ENCODE measurements at places on chromosomes 12 and 14.
A peak's percentile ranks its signal among the peaks of the same experiment; 100 is the strongest.

DNA sequence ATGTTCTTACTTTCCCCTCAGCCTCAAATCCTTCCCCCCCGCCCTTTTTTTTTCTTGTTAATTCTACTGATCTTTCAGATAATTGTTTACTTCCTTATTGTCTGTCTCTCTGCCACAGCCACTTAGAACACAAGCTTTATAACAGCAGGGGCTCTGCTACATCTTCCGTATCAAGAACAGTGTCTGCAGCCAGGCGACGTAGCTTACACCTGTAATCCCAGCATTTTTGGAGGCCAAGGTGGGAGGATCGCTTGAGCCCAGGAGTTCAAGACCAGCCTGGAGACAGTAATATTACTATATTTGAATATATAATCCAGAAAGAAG is 5.4 kb downstream of the SOS2 start:
- DNase-seq = no peak

GRCh38 chr12:118436002-118436730 is 59.8 kb downstream of the SUDS3 start:
- no peak for DNase-seq

- DNase-seq = peak; percentile 75
Observed at GRCh38 chr14:104677512-104678332, 11.7 kb upstream of the INF2 start.

- no peak for DNase-seq
Observed at GRCh38 chr12:122849352-122850047, 14.2 kb downstream of the HIP1R start.

- no peak for DNase-seq
Observed at GRCh38 chr14:51014086-51014485, 69.8 kb upstream of the PYGL start.

DNA sequence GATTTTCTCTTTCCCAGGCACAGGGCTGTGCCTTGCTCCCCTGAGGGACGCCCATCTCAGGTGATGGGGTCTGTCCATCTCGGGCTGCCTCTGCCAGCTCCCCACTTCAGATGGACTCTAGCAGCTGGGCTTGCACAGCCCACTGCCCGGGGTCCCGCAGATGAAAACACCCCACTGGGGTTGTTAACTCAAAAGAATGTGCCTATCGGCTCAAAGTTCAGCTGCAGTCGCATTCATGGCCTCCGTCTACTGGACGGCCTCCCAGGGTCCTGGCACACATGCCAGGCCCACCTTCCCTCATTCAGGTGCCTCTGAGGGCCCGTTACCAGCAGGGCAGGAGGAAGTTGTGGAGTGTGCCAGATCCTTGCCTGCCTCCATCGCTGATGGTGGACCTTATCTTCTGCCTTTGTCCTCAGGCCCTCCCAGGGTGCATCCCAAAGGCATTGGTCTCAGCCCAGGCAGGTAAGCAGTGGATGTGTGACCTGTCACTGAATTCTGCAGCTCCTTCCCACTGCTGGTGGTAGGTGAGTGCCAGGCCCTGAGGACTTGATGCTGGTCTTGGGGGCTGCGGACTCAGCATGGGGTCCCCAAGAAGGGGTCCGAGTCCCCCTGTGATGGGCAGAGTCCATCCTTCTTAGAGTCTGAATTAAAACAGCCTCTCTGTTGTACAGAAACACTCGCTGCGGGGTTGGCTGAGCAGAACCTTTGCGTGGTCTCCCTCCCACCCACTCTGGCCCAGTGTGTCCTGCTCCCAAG is 324.6 kb upstream of the DIO3 start:
- no peak for DNase-seq

DNA sequence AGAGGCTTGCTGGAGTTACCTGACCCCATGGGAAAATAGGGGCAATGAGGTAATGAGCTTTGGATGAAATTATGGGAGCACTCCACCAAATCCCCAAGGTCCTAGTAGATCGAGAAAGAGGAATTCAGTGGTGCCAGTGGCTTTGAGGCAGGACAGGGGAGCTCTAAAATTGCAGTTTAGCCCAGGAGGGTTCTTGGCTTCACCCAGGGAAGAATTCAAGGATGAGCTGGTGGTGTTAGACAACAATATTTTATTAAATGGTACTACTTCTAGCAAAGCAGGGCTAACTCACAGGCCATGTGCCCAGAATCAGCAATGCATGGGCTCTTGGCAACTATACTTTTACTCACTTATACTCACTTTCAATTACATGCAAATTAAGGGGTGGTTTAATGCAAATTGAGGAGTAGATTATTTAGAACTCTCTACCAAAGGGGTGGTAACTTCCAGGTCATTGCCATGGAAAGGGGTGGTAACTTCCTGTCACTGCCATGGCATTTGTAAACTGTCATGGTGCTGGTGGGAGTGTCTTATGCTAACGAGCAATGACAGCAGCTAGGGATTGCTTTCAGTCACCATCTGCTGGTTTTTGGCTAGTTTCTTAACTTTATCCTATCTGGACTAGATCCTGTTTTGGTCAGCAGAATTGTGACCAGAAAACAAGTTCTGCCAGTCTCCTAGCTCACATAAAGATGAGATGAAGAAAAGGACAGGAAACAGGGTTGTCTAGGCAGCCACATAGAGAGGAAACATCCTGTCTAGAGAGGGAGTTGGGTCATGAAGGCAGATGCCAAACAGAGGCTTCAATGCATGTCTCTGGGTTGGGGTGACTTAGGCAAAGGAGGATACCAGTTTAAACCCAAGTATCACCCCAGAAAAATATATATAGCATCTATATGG is 64.7 kb downstream of the ZNF641 start:
- DNase-seq = no peak

- DNase-seq = no peak
Observed at GRCh38 chr12:62873116-62873825, 61.7 kb downstream of the PPM1H start.

Data from activated T-cell treated with anti-CD3 and anti-CD28 coated beads for 24 hours (primary cell).